Stimulated activated CD8-positive, alpha-beta memory T cell treated with anti-CD3 and anti-CD28 coated beads, Interleukin-15, amount 100 ng/mL, for 4 hours (primary cell): ENCODE measurements at places on chromosomes 7 and 10.
A peak's percentile ranks its signal among the peaks of the same experiment; 100 is the strongest.

- DNase-seq, result no peak
Measured at GRCh38 chr10:92242910-92243671, 47.8 kb downstream of the CPEB3 start.

GRCh38 chr10:126919426-126919825 lies 14.2 kb downstream of the DOCK1 start:
- no peak for DNase-seq

- DNase-seq, result no peak
Measured at GRCh38 chr7:89661876-89662275, 492.4 kb upstream of the STEAP1 start.

DNA sequence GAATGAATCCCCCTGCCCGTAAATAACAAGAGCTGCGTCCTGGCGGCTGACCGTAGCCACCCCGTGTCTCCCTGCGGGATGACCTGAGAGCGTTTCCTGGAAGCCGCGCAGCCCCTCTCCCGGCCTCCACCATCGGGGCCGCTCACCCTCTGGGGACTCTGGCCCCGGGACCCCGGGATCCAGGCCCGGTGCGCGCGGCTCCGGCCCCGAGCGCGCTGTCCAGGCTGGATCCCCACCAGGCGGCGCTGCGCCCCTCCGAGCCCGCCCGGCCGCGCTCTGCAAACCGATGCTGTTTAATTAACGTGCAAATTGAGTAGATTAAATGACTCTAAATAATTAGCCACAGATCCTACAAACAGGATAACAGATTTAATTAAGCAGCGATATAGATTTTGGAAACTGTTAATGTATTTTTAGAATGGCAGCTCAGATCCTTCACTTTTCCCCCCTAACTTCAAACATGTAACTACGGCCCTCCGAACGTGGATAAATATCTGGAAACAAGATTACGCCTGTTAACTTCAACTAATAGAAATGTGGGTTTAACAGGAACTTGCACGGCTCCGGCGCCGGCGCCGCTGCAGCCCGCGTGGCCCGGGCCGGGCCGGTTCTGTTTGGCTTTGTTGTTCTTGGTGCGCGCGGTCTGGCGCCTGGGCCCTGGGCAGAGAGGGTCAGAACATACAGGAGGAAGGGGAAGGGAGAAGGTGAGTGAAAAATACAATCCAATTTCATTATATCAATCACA lies 7.1 kb upstream of the UNCX start:
- DNase-seq, result peak; percentile 14

DNA sequence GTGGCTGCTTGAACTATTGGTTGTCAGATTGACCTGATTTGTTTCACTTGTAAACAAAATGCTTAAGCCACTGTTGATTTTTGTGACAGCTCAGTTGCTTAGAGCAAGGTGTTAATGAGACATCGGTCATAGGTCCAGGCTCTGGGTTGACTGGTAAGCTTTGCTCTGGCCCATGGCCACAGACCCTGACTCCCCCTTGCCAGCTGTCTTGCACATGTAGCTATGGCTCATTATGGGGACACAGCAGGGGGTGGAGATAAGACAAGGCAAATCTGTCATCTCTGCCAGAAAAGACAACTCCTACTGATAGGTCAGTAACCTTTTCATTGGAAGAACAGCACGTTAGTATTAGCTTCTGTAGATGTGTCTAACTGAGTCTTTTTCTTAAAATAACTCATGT lies 95.3 kb downstream of the KAT6B start:
- DNase-seq, result no peak

DNA sequence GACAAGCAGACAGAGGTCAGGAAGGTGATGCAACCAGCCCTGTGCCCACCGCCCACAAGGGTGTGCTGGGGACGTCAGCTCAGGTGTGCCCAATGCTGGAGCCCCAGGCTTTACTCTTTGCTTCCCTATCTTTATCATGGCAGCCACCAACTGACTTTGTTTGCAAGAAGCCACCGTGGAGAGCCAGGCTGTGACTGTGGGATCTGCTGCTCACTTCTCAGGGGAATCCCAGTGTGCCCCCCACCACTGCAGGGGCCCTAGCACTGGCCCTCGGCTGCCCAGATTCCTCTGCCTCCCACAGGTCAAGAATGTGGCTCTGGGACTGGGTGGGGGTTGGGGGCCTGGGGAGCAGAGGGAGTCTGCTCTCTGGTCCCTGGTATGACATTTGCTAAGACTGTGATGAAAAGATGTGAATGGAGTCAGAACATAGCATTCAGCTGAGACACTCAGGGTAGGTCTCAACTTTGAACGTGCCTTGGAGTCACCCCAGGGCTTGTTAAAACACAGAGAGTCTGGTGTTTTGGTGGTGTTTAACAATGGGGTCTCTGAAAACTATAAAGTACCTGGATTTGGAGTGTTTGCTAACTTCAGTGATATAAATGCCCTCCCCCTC lies 47.3 kb downstream of the ARHGAP22 start:
- no peak for DNase-seq

GRCh38 chr10:24862589-24862988 lies 89.8 kb downstream of the PRTFDC1 start:
- DNase-seq, result no peak

GRCh38 chr10:17202999-17203398 lies 1.5 kb upstream of the TRDMT1 start:
- no peak for DNase-seq
